Central memory CD4-positive, alpha-beta T cell (primary cell): ENCODE measurements at places on chromosomes 7 and 10.

- no peak for DNase-seq
Measured at GRCh38 chr7:130379019-130379418, 1.3 kb upstream of the CPA1 start.

DNA sequence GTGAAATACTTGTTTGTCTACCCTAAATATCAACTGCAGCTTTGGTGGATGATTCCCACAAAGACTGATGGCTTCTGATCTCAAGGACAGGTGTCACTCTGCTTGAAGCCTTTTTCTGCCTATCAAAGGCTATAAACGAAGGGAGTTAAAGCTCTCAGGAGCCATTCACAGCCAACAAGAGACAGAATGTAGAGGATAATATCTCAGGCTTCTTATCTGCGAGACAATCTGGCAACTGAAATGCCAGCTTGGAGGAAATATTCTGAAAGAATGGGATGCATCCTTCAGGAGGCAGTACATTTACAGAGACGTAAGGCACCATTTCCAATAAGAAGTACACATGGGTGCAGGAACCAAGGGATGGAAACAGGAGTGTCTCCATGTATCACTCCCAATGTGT is 549.4 kb downstream of the GPAM start:
- DNase-seq, result no peak

- DNase-seq, result peak; percentile 38
Measured at GRCh38 chr7:1919539-1920265, 249.6 kb downstream of the ELFN1 start.

GRCh38 chr10:114285961-114286441 is 46.9 kb downstream of the VWA2 start:
- no peak for DNase-seq
